ENCODE measurements at places on chromosomes 7 and 10.
A peak's percentile ranks its signal among the peaks of the same experiment; 100 is the strongest.

DNA sequence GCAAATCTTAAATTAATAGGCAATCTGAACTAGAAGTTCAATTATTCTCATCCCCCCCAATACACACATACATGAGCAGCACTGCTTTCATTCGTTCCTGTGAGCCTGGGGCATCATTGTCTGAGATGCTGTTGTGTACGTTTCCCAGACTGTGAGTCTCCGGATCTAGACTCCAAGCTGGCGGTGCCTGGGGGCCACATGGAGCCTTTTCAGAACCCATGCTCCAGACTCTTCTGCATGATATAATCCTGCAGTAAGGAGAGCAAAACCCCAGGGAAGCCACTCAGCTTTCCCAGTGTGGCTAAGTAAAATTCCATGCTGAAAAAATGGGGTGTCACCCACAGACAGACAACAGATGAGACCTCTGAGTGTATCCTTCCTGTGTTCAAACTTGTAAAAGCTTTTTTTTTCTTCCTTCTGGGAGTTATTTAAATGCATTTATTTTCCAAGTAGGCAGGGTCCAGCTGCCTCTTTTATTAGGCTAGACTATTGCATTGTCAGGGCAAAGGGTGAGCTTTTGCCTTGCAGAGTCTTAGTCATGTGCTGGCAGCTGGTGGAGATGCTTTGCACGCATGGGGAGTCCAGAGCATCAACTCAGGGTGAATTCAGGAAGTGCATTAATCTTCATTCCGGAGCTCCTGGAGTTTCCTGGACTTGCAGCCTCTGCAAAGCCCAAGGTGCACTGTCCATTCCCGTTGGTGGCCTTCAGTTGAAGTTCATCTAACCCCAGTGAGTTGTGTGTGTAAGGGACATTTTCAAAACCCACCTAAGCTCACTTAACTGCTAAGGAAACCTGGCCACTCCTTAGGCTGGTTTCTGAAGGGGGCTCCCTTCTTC is 185.7 kb upstream of the ADO start:
- DNase-seq, result no peak
- no peak overlapping the region for H3K4me3 ChIP-seq
- H3K36me3 ChIP-seq, result no peaks in the 10 kb centered on the region
- H3K4me1 ChIP-seq, result no peaks in the 10 kb centered on the region
- H3K27me3 ChIP-seq, result peaks cover 6% of the 10 kb centered on the region
- no peak overlapping the region for H3K27ac ChIP-seq

GRCh38 chr10:119667562-119668328 is 16.6 kb downstream of the BAG3 start:
- peak; percentile 17 for DNase-seq
- peak overlapping the region; percentile 9 for H3K27ac ChIP-seq
- peaks cover 7% of the 10 kb centered on the region for H3K27me3 ChIP-seq
- H3K36me3 ChIP-seq, result peaks cover 43% of the 10 kb centered on the region

DNA sequence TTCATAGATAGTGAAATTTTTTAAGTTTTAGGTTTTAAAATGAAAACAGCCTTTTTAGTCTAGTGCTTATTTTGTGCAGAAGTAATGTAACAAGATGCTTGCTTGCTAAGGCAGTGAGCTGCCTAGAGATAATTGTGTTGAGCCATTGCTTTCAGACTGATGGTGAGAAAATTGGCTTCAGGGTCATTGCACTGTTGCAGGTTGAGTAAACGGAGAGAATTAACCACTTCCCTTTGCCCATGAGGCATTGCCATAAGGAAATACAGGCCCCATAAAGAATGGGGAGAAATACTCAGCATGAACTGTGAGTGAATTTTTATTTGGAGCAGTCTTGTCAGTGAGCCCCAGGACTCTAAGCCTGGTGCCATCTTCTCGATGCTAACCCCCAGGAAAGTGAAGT is 140.5 kb downstream of the LRRC4 start:
- peaks cover 43% of the 10 kb centered on the region for H3K4me1 ChIP-seq
- peak overlapping the region; percentile 72 for H3K27ac ChIP-seq
- H3K27me3 ChIP-seq, result no peaks in the 10 kb centered on the region
- no peak for DNase-seq
- H3K4me3 ChIP-seq, result no peak overlapping the region
- H3K36me3 ChIP-seq, result peaks cover 44% of the 10 kb centered on the region

- no peak overlapping the region for H3K4me3 ChIP-seq
- peaks cover 10% of the 10 kb centered on the region for H3K27me3 ChIP-seq
- DNase-seq, result no peak
- peaks cover 7% of the 10 kb centered on the region for H3K36me3 ChIP-seq
- H3K4me1 ChIP-seq, result no peaks in the 10 kb centered on the region
Observed at GRCh38 chr10:70634011-70634410, 31.5 kb upstream of the PRF1 start.

DNA sequence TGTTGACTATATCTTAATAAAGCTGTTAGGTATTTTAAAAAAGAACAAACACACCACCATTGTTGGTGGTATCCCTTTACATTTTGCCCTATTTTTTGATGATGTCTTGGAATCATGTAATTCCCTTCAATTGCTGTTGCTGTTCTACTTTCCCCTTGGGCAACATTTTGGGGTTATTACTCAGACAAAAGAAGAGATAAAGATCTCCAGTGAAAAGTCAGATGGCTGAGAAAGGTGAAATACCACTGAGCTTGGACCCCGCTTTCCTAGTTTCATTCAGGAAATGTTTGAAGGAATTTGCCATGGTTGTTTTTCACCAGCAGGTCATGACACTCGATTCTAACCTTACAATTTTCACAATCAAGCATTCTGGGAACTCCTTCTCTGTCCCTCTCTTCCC is 84.6 kb downstream of the MACC1 start:
- H3K27me3 ChIP-seq, result no peaks in the 10 kb centered on the region
- H3K4me1 ChIP-seq, result peaks cover 18% of the 10 kb centered on the region
- no peaks in the 10 kb centered on the region for H3K36me3 ChIP-seq
- no peak for DNase-seq
- H3K27ac ChIP-seq, result peak overlapping the region; percentile 46

DNA sequence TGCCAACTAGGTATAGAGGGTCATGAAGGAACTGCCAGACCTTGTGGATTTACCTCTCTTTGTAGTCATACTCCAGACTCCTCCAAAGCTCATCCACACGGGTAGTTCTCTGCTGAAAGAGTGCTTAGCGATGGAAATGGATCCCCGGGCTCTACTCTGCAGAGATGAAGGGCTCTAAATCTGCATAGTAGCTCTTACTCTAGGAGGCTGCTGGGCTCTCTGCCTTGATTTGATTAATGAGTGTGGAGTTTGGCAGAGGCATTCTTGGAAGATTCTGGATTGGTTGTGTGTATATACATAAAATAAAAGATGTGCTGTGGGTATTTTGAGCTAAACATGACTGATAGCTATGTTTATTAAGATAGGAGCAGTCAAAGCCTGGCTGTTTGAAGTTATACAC is 21.3 kb upstream of the CPXM2 start:
- DNase-seq, result no peak
- no peak overlapping the region for H3K27ac ChIP-seq
- H3K36me3 ChIP-seq, result no peaks in the 10 kb centered on the region
- H3K4me3 ChIP-seq, result no peak overlapping the region

GRCh38 chr10:75111907-75112679 is 637 bp downstream of the SAMD8 start:
- peak overlapping the region; percentile 97 for H3K4me3 ChIP-seq
- H3K27ac ChIP-seq, result peak overlapping the region; percentile 99
- H3K36me3 ChIP-seq, result peaks cover 5% of the 10 kb centered on the region
- peaks cover 47% of the 10 kb centered on the region for H3K4me1 ChIP-seq

GRCh38 chr7:126411821-126412383 is 840.8 kb downstream of the GRM8 start:
- no peaks in the 10 kb centered on the region for H3K27me3 ChIP-seq
- H3K36me3 ChIP-seq, result no peaks in the 10 kb centered on the region
- no peaks in the 10 kb centered on the region for H3K4me1 ChIP-seq
- no peak for DNase-seq

DNA sequence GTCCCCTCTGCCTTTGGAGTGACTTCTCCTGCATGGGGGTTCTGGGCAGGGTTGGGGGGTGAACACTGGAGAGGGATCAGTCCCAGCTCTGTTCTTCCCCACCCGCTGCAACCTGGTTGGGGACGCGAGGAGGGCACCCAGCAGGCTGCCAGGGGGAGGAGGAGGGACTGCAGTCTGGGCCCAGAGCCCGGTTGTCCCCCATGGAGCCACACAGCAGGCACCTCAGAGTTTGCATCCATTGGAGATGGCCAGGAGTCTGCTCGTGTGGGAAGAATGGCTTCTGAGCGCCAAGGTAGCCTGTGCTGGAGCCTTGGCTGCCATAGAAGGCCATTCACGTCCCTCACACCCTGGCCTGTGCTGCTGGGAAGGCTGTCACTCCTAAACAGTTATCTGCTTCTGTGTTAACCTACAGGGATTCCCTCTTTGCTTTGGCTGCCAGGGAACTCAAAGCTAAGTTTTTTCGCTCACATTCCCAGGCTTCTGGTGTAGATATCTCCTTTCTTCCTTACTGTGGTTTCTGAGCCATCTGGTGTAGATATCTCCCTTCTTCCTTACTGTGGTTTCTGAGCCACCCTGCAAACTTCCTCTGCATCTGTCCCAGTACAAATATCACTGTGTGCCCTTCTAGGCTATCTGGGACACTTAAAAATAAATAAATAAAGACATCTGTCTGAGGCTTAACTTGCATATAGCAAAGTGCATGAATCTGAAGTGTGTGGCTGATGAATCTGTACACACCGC is 133.7 kb downstream of the LHPP start:
- peaks cover 7% of the 10 kb centered on the region for H3K36me3 ChIP-seq
- peaks cover 25% of the 10 kb centered on the region for H3K4me1 ChIP-seq
- no peak overlapping the region for H3K4me3 ChIP-seq
- DNase-seq, result no peak
- peaks cover 17% of the 10 kb centered on the region for H3K27me3 ChIP-seq

- H3K4me1 ChIP-seq, result no peaks in the 10 kb centered on the region
- H3K27ac ChIP-seq, result no peak overlapping the region
- H3K4me3 ChIP-seq, result no peak overlapping the region
- no peaks in the 10 kb centered on the region for H3K27me3 ChIP-seq
- no peak for DNase-seq
Observed at GRCh38 chr7:117385363-117386109, 41.8 kb downstream of the ASZ1 start.

DNA sequence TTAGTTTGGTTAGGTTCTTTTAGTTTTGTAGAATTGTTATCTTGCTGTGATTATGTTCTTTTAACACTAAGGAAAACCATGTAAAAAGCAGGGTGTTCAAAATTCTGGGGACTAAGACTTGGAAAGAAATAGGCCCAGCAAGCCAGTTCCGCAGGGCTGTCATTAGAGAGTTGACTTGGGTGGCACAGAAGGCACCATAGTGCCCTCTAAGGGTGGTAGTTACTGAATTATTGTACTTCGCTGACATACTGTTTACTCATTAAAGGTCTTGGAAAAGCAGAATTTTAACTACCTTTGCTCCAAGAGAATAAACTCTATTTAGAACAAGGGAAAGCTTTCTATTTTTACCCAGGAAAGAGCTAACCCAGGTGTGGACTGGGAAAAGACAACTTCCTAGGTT is 86.5 kb downstream of the OTUD1 start:
- no peak overlapping the region for H3K27ac ChIP-seq
- no peaks in the 10 kb centered on the region for H3K36me3 ChIP-seq
- DNase-seq, result no peak
- H3K4me1 ChIP-seq, result no peaks in the 10 kb centered on the region

DNA sequence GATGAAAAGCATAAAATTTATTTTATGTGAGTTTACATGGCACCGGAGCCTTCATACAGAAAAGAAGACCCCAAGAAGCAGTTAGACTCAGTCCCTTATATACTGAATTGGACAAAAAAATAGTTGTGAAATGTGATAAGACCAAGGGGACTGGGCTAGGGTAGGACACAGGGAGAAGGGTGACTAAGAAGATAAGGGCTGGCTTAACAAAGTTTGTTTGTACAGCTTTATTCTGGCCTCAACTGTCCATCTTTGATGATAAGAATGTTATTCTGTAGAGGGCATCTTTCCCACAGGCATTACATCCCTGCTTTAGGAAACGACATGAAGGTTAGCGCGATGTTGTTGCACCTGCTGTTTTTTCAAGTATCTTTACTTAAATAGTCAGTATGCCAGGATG is 86.5 kb downstream of the SEC61G start:
- H3K36me3 ChIP-seq, result no peaks in the 10 kb centered on the region
- H3K4me3 ChIP-seq, result no peak overlapping the region
- no peaks in the 10 kb centered on the region for H3K4me1 ChIP-seq
- H3K27me3 ChIP-seq, result peaks cover 36% of the 10 kb centered on the region
- no peak overlapping the region for H3K27ac ChIP-seq

- H3K4me3 ChIP-seq, result no peak overlapping the region
- no peak overlapping the region for H3K27ac ChIP-seq
- DNase-seq, result no peak
- H3K27me3 ChIP-seq, result peaks cover 9% of the 10 kb centered on the region
Observed at GRCh38 chr10:132443605-132443982, 46.6 kb downstream of the PWWP2B start.

GRCh38 chr10:51028420-51028819 is 45.9 kb upstream of the PRKG1 start:
- no peaks in the 10 kb centered on the region for H3K36me3 ChIP-seq
- H3K27me3 ChIP-seq, result no peaks in the 10 kb centered on the region
- H3K27ac ChIP-seq, result no peak overlapping the region
- DNase-seq, result no peak

DNA sequence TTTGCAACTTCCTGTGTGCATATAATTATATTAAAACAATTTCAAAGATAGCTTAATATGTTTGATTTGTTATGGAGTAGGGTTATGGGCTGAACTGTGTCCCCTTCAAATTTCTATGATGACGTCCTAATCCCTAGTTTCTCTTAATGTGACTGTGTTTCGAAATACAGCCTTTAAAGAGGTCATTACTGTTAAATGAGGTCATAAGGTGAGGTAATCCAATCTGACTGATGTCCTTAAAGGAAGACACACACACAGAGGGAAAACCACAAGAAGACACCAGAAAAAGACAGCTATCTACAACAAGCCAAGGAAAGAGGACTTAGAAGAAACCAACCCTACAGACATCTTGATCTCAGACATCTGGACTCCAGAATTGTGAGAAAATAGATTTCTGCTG is 407.4 kb downstream of the MAGI2 start:
- peaks cover 27% of the 10 kb centered on the region for H3K4me1 ChIP-seq
- no peak overlapping the region for H3K4me3 ChIP-seq
- H3K27ac ChIP-seq, result no peak overlapping the region
- H3K27me3 ChIP-seq, result peaks cover 4% of the 10 kb centered on the region

- H3K4me1 ChIP-seq, result peaks cover 55% of the 10 kb centered on the region
- peaks cover 3% of the 10 kb centered on the region for H3K27me3 ChIP-seq
- no peaks in the 10 kb centered on the region for H3K36me3 ChIP-seq
- no peak overlapping the region for H3K27ac ChIP-seq
- H3K4me3 ChIP-seq, result no peak overlapping the region
Observed at GRCh38 chr10:116891208-116891607, 41.9 kb downstream of the ENO4 start.

DNA sequence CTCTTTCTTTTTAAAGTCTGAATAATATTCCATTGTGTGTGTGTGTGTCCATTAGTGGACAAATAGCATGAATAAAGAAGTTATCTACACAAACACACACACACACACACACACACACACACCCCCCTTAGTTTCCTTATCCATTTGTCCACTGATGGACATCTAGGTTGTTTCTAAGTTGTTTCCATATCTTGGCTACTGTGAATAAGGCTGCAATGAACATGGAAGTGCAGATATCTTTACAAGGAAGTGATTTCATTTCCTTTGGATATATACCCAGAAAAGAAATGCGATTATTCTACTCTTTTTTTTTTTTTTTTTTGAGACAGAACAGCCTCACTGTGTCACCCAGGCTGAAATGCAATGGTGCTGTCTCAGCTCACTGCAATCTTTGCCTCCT is 113.5 kb downstream of the MBL2 start:
- H3K4me1 ChIP-seq, result no peaks in the 10 kb centered on the region
- no peak for DNase-seq
- no peak overlapping the region for H3K27ac ChIP-seq
- H3K4me3 ChIP-seq, result no peak overlapping the region

GRCh38 chr7:150688630-150689029 is 3.1 kb downstream of the GIMAP2 start:
- H3K4me3 ChIP-seq, result no peak overlapping the region
- H3K27me3 ChIP-seq, result peaks cover 10% of the 10 kb centered on the region
- H3K4me1 ChIP-seq, result no peaks in the 10 kb centered on the region
- no peak overlapping the region for H3K27ac ChIP-seq
